ENCODE measurements at places on chromosomes 12 and 14.

DNA sequence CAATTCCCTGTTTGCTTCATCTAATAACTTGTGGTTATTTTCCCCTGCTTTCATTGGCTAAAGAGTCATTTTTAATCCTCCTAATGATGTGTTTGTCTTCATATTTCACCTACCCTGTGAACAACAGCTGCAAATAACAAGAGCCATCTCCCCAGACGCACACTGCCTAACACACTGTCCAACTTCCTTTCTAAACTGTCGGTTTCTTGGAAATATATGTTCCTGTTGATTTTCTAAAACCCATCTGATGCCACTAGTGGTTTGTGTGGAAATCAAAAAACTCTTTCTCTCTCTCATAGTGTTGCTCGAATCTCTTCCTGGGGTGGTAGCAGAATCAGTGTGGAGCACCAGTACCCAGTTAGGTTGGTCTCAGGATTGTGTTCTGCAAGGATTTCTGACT, 226.9 kb downstream of the EPS8 start:
- no peaks in the 10 kb centered on the region for H3K36me3 ChIP-seq
- no peak overlapping the region for H3K27ac ChIP-seq
- DNase-seq = no peak
- H3K27me3 ChIP-seq = no peaks in the 10 kb centered on the region
- no peaks in the 10 kb centered on the region for H3K4me1 ChIP-seq
- H3K4me3 ChIP-seq = no peak overlapping the region

DNA sequence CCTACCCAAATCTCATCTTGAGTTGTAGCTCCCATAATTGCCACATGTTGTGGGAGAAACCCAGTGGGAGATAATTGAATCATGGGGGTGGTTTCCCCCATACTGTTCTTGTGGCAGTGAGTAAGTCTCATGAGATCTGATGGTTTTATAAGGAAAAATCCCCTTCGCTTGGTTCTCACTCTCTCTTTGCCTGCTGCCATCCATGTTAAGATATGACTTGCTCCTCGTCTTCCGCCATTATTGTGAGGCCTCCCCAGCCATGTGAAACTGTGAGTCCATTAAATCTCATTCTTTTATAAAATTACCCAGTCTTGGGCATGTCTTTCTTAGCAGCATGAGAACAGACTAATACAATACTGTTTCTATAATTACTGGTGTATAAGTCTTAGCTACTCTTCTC, 6.5 kb upstream of the BCAT1 start:
- H3K4me3 ChIP-seq = no peak overlapping the region
- no peak overlapping the region for H3K27ac ChIP-seq
- H3K27me3 ChIP-seq = peaks cover 11% of the 10 kb centered on the region

- H3K4me1 ChIP-seq = peaks cover 4% of the 10 kb centered on the region
- H3K36me3 ChIP-seq = no peaks in the 10 kb centered on the region
- no peak for DNase-seq
- H3K27ac ChIP-seq = no peak overlapping the region
- no peak overlapping the region for H3K4me3 ChIP-seq
These were observed 117.9 kb downstream of the SLC15A5 start for GRCh38 chr12:16159571-16159970.

GRCh38 chr14:72646861-72647528, 246.9 kb downstream of the DPF3 start:
- H3K27ac ChIP-seq = no peak overlapping the region
- no peak for DNase-seq
- H3K4me3 ChIP-seq = no peak overlapping the region

- no peaks in the 10 kb centered on the region for H3K36me3 ChIP-seq
- no peaks in the 10 kb centered on the region for H3K4me1 ChIP-seq
- H3K27me3 ChIP-seq = no peaks in the 10 kb centered on the region
- DNase-seq = no peak
- no peak overlapping the region for H3K27ac ChIP-seq
These were observed 96.0 kb downstream of the RASSF9 start for GRCh38 chr12:85740186-85740585.

GRCh38 chr12:97681612-97682504, 219.3 kb downstream of the RMST start:
- DNase-seq = no peak
- no peaks in the 10 kb centered on the region for H3K4me1 ChIP-seq
- no peaks in the 10 kb centered on the region for H3K27me3 ChIP-seq

DNA sequence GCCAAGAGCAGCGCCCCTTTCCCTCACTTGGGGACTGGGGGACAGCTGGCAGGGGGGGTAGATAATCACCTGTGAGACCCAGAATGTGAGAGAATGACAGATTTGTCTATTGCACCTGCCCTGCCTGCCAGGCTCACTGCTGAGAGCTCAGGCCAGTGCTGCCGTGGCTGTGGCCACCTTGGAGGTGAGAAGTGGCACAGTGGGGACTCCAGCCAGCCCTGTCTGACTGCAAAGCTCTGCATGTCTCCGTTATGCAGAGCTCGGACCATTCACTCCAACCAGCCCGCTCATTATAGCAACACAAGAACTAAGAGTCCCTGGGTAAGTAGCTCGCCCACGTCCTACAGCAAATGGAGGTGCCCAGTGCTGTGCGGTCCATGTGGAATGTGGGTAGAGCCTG, 88.8 kb downstream of the DICER1 start:
- no peak for DNase-seq
- H3K4me3 ChIP-seq = no peak overlapping the region
- H3K27me3 ChIP-seq = peaks cover 8% of the 10 kb centered on the region
- no peak overlapping the region for H3K27ac ChIP-seq
- no peaks in the 10 kb centered on the region for H3K4me1 ChIP-seq

DNA sequence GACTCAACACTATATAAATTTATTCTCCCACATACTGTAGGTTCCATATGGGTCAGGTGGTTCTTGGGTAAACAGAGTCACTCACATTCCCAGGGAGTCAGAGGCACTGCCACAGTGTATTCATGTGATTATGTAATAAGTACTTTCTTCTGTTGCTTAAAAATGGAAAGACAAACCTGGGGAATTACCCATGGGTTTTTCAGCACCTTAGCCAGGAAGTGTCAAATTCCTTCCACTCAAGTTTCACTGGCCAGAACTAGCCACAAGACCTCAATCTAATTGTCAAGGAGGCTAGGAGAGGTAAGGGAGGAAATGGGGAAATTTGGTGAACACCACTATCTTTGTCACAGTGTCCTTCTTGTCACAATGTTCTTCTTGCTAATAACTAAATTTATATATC, 333.2 kb upstream of the MDGA2 start:
- DNase-seq = no peak
- no peaks in the 10 kb centered on the region for H3K27me3 ChIP-seq
- H3K4me3 ChIP-seq = no peak overlapping the region
- no peaks in the 10 kb centered on the region for H3K4me1 ChIP-seq
- no peaks in the 10 kb centered on the region for H3K36me3 ChIP-seq
- no peak overlapping the region for H3K27ac ChIP-seq

GRCh38 chr14:90111895-90112534, 50.2 kb downstream of the KCNK13 start:
- H3K36me3 ChIP-seq = no peaks in the 10 kb centered on the region
- H3K27me3 ChIP-seq = peaks cover 3% of the 10 kb centered on the region
- no peak overlapping the region for H3K4me3 ChIP-seq
- DNase-seq = no peak

DNA sequence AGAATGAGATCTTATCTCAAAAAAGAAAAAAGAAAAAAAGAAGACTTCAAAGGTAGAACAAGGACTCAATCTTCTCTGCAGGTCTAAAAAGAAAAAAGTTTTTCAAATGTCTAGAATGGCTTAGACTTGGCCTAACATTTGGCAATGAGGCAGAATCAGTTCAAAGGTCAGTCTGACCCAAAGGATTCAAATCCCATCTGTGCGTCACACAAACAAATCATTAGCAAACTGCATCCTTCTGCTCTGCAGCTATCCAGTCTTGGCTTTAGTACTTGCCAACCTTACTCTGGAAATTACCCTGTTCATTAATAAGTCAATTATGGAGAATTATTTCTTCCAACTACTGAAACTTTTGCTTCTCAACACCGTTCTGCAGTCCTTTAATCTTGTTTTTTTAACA, 3.1 kb downstream of the YAF2 start:
- no peak overlapping the region for H3K4me3 ChIP-seq
- H3K27ac ChIP-seq = no peak overlapping the region
- no peaks in the 10 kb centered on the region for H3K4me1 ChIP-seq
- H3K27me3 ChIP-seq = no peaks in the 10 kb centered on the region

DNA sequence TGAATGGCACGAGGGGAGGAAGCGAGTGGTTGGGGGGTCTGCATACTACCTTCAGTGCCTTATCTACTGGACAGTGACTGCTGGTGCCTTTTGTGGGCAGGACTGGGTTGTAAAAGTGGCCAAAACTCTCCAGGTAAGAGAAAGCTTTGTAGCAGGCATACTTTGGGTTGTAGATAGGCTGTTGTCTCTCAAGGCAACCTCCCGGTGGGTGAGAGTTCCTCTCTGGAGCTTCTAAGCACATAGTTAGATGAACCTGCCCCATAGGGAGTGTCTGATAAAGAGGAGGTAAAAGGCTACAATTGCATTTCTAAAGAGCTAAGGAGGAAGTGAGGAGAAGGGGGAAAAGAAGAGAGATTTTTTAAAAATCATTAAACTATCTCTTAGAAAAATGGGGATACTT, 4.2 kb upstream of the DAD1 start:
- H3K4me3 ChIP-seq = no peak overlapping the region
- H3K36me3 ChIP-seq = no peaks in the 10 kb centered on the region
- no peaks in the 10 kb centered on the region for H3K27me3 ChIP-seq
- DNase-seq = no peak
- H3K27ac ChIP-seq = no peak overlapping the region

DNA sequence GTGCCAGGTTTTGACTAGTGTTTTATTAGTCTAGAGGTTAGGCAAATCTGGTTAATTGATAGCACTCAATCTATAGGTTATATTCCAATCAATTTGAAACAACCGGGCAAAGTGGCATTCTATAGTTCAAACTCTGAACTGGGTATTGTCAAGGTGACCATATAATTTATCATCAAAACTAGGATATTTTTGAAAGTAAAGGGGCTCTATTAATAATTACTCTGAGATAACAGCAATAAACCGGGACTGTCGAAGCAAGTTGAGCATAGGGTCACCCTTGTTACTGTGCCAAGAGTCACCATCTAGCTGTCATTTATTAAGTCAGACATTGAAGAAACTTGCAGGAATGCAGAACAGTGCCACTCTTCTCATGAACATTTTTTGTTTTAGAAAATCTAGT, 321.2 kb downstream of the RAD51B start:
- H3K4me1 ChIP-seq = peaks cover 60% of the 10 kb centered on the region
- no peak for DNase-seq
- no peaks in the 10 kb centered on the region for H3K27me3 ChIP-seq
- H3K27ac ChIP-seq = peak overlapping the region; percentile 88
- no peak overlapping the region for H3K4me3 ChIP-seq
- H3K36me3 ChIP-seq = no peaks in the 10 kb centered on the region

DNA sequence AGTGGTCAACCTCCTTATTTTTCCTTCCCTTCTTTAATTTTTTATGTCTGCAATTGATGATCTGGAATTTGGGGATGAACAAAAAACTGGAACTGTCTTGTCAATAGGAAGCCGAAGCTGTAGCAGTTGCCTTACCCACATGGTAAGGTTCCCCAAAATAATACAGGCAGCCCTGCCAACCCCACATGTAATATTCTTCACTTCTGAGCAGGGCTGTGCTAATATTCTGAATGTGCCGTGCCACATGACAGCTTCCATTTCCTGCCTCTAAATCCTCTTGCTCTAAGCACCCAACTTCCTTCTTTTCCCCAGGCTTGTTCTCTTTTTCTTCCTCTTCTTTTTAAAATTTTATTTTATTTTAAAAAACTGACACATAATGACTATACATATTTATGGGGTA, 39.6 kb downstream of the GPATCH2L start:
- H3K4me3 ChIP-seq = no peak overlapping the region
- H3K36me3 ChIP-seq = peaks cover 21% of the 10 kb centered on the region
- no peak overlapping the region for H3K27ac ChIP-seq
- DNase-seq = no peak
- H3K4me1 ChIP-seq = no peaks in the 10 kb centered on the region

DNA sequence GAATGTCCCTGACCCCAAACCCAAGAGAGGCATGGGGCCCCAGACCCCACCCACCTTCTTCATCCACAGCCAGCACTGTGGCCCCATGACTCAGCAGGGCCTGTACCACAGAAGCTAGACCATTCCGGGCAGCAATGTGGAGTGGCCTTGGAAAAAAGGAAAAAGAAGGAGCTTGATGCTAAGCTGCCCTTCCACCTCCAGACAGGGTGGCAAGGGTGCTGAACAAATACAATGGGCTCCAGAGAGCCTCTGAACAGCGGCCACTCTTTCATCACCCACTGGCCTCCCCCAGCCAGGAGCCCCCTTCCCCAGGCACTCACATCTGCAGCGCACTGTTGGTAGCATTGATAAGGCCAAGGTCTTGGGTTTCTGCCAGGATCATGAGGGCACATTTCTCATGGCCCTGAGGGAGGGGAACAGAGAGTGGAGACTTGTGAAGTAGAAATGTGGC, 13.9 kb downstream of the SLC39A5 start:
- H3K4me1 ChIP-seq = peaks cover 15% of the 10 kb centered on the region
- peak overlapping the region; percentile 12 for H3K27ac ChIP-seq
- H3K4me3 ChIP-seq = no peak overlapping the region
- H3K36me3 ChIP-seq = peaks cover 90% of the 10 kb centered on the region

- no peaks in the 10 kb centered on the region for H3K36me3 ChIP-seq
- H3K27me3 ChIP-seq = no peaks in the 10 kb centered on the region
- no peak overlapping the region for H3K4me3 ChIP-seq
- no peak for DNase-seq
- H3K27ac ChIP-seq = no peak overlapping the region
These were observed 17.8 kb upstream of the EGLN3 start for GRCh38 chr14:33968722-33969121.
